ENCODE measurements at places on chromosomes 16 and 17.
A peak's percentile ranks its signal among the peaks of the same experiment; 100 is the strongest.

- peak; percentile 78 for DNase-seq
Observed at GRCh38 chr16:56657555-56658326, at the start of gene MT1F. MT1F (plus strand) TSS chr16:56657959; CDS start chr16:56658059, 100 bp downstream.

DNA sequence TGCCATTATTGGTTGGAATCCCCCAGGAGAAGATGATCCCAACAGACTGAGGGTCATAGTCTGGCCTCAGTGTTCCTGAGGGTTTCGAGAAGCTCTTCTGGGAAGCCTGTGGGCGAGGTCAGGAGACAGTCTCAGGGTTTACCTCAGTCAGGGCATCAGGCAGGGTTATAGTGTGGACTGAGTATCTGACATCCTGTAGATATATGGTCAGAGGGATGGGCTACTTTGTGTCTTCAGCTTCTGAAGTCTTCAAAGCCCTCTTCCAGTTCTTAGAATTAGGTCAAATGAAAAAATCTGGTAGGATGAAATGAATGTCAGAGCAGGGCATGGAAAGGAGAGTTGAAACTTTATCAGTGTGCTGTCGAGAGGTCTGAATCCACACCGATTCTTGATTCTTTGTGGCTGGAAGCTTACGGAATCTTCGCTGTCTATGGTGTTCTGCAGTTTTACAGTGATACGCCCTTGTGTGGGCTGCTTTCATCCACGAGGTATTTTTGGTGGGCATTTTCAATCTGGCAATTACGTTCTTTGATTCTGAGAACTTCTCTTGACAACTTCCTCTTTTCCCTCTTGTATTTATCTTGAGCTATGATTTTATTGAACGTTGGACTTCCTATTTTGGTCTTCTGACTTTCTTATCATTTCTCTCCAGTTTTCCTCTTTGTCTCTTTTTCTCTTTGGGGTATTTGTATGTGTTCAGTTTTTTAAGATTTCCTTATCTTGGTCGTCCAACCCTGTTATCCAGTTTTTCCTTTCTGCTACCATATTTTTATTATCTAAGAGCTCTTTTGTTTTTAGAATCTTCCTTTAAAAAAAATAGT is 30.4 kb downstream of the BPTF start:
- DNase-seq = no peak

DNA sequence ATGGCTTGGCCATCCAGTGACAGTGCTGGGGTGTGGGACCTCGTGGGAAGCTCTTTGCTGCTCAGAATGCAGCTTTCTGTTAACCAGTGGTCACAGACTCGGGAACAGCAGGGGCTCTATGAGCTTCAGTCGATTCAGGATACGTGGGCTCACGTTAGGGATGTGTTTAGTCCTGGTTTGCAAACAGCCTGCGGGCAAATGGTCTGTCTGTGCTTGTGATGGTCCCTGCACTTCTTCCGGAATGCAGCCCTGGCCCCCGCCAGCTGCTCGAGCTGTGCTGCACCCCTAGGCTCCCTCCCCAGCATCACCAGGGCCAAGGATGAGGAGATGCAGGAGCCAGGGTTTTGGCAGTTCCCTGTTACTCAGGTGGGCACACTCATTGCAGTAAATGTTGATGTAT is 172.8 kb upstream of the CHMP6 start:
- peak; percentile 9 for DNase-seq

DNA sequence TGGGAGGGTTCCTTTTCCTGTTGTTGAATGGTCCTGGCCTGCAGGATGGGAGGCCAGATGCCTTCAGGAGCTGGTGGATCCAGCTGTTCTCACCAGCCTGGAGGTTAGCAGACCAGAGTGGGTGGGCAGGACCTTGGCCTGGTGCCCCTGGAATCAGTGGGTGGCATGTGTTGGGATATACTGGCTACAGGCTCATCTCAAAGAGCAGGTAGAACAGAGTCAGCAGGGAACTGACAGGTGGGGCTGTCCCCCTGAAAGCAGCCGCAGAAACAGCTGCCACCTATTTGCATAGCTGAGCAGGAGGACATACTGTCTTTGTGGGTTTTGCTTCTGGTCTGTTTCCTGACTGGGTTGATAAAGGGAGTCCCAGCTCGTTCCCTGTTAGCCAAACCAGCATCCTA is 144.1 kb downstream of the RAB11FIP4 start:
- no peak for DNase-seq

GRCh38 chr17:54220829-54221228 is 398.1 kb downstream of the KIF2B start:
- DNase-seq = no peak

DNA sequence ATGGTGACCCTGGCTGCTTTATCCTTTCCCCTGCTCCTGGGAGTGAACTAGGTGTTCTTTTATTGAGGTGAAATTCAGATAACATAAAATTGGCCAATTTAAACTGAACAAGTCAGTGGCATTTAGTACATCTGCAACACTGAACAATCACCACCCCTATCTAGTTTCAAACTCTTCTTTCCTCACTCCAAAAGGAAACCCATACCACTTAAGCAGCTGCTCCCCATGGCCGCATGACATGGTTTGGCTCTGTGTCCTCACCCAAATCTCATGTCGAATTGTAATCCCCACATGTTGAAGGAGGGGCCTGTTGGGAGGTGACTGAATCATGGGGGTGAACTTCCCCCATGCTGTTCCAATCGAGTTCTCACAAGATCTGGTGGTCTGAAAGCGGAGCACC is 154.1 kb downstream of the STX8 start:
- DNase-seq = no peak

GRCh38 chr17:28726226-28726626 is at the start of gene TLCD1:
TLCD1 (minus strand) TSS chr17:28726233; CDS start chr17:28726097, 136 bp downstream.
- peak; percentile 76 for DNase-seq

DNA sequence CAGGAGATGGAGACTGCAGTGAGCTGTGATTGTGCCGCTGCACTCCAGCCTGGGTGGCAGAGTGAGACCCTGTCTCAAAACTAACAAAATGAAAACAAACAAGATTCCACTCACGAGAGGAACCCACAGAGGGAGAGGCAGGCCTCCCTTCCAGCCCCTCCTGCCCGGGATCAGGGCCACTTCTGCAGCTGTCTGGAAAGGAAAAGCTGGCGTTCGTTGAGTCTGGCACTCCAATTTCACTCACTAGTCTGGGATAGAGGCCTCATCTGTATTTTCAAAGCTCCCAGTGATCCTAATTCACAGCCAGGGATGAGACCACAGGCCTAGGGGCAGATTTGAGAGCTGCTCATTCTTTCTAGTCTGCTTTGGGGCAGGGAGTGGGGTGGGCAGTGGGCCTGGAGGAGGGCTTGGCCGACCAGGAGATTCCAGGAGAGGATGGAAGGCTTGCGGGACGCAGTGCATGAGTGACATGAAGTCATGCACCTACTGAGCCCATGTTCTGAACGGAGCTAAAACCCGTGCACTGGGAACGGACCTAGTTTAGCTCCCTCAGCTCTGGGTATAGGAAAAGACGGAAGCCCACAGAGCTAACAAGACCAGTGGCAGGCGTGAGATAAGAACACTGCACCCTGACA is 54.0 kb downstream of the COTL1 start:
- DNase-seq = no peak

GRCh38 chr17:67459985-67460384 is 82.9 kb downstream of the PITPNC1 start:
- DNase-seq = peak; percentile 11

DNA sequence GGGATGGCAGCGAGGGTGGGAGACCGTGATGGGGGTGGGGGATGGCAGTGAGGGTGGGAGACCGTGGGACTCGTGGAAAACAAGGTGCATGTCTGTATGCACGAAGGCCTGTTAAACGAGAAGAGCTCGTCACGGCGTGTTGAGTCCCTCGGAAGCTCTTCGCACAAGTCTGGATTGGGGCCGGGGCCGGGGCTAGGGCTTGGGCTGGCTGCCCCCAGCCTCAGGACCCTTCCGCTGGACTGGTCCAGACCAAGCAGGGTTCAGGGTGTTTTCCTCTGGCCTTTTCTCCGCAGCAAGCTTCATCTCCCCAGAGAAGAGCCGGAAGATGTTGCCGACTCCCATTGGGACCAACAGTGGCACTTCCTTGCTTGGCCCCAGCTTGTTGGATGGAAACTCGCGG is 7.7 kb upstream of the JPT2 start:
- no peak for DNase-seq

DNA sequence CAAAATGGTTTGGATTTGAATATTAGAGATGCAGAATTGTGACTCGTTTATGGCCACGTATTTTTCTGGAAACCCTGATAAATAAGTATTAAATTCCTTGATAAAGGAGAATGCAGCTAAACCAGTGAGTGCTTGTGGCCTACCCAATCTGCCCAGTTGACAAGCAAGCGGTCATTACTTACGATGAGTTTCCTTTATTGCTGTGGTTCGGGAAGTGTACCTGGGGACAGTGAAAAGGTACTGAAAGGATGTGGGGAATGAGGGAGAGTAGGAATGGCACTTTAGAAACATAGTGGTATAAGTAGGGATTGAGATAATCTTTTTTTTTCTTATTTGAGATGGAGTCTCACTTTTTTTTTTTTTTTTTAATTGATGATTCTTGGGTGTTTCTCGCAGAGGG is 33.8 kb downstream of the RBBP6 start:
- no peak for DNase-seq

DNA sequence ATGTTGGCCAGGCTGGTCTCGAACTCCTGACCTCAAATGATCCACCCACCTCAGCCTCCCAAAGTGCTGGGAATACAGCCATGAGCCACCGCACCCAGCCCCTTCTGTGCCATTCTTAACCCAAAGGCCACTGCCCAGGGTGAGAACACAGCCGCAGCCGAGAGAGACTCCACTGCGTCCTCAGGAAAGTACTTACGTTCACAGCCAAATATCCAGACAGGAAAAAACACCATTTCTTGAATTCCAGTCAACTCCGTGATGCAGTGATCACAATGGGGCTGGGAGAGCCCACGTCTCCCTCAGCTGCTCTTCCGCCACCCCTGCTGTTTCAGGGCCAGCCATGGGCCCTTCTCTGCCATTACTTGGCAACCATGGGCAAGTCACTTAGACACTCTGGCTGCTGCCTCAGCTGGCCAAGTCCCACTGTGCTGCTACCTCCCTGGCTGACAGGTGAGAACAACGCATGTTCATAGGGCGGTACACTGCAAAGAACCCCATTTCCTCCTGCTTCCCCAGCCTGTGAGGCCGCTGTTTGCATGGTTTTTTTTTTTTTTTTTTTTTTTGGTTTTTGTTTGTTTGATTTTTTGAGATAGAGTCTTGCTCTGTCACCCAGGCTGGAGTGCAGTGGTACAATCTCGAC is 4.3 kb downstream of the CDIP1 start:
- DNase-seq = no peak

DNA sequence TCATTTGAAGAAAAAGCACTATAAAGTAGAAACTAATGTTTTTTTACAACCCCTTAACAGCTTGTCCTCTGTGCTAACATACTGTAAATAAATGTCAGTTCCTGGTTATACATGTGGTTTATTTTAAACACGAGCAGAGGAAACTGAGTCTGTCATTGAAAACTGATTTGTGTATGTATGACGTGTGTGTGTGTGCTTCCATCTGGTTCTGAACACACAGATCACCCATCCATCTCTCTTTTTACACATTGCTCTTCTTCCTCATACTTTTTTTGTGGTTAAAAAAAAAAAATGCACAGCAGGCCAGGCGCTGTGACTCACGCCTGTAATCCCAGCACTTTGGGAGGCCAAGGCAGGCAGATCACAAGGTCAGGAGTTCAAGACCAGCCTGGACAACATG is 49.5 kb downstream of the ZNF423 start:
- DNase-seq = no peak

GRCh38 chr16:12587646-12588277 is 215.9 kb downstream of the CPPED1 start:
- DNase-seq = no peak

DNA sequence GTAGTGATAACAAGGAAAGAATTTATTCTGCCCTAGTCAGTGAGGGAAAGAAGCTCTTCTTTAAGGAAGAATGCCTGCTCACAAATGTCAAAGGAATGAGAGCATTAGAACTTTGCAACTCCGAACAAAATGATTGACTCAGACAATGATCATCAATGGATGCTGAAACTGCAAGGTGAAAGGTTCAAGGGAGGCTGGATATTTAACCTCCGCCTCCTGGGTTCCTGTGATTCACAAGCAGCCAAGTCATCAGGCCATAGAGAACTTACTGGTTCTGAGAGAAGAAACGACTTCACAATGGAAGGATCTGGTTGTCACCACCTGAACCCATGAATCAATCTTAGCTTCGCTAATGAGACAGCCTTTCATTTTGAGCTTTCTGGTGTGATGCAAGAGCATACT is 16.0 kb upstream of the SCNN1B start:
- DNase-seq = no peak

DNA sequence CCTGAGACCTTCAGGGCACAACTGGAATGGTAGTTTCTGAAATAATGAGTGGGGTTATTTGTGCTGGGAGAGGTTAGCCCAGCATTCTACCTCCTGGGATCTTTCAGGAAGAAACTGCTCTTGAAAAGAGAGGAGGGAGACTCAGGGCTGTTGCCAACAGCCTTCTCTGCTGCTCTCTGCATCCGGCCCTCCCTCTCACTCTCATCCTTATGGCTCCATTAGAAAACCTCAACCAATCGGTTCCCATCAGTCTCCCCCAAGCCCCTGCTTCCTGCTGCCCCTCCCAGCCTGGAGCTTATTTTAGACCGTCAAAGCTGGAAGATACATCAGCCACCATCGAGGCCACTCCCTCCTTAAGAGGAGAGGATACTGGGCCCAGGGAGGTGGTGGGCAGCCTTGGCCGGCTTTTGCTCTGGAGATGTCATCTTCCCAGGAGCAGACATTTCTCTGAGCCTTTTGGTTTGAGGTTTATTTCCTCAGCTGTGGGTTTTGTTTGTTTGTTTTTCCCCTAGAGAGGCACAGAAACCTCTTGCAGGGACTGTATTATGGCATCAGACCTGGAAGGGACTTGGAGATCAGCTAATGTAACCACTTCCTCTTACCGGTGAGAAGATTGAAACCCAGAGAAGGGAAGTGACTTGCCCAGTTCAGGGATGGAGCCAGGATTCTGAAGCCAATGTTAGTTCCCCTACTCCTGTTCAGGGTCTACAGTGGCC is 2.7 kb downstream of the MPRIP start:
- no peak for DNase-seq

DNA sequence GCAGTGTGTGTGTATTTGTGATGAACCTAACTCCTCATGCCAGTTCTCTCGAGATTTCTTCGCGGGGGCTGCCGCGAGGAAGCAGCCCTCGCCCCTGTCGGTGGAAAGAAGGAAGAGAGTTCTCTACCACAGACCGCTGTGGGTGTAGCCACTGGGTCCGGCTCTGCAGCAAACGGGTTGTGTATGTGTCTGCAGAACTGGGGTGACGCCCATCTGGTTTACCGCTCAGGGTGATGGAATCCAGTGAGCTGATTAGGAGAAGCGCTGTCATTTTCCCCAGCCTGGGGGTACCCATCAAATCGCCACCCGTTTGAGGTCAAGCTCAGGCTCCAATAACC is 7.7 kb downstream of the CORO6 start:
- peak; percentile 72 for DNase-seq

DNA sequence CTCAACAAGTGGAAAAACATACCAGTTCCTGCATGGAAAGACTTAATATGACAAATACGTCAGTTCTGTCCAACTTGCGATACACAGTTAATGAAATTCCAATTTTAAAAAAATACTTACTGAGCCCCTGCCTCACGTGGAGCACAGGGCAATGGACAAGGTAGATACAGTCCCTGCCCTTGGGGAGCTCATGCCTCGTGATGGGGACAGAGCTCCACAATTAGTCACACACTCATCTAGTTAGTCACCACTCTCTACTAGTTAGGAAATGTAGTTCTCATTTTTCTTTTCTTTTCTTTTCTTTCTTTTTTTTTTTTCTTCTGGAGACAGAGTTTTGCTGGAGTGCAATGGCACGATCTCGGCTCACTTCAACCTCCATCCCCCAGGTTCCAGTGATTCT is 74.7 kb upstream of the CDH5 start:
- DNase-seq = no peak
